ENCODE measurements at places on chromosomes 13 and 19.

GRCh38 chr13:34862716-34863115 is 79.4 kb upstream of the NBEA start:
- DNase-seq: no peak

DNA sequence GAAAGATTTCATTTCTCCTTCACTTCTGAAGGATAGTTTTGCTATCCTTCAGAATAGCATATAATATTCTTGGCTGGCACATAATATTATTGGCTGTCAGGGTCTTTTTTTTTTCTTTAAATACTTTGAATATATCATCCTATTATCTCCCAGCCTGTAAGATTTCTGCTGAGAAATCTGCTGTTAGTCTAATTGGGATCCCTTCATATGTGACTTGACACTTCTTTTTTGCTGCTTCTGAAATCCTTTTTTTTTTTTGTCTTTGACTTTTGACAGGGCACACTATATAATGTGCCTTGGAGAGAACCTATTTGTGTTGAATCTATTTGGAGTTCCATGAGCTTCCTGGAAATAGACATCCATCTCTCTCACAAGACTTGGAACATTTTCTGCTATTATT is 136.9 kb upstream of the UBL3 start:
- no peak for DNase-seq

GRCh38 chr19:4711211-4711610 is 12.4 kb downstream of the DPP9 start:
- DNase-seq: no peak

GRCh38 chr19:58579473-58580142 is 6.5 kb upstream of the MZF1 start:
- DNase-seq: no peak

GRCh38 chr13:74217811-74218210 is 83.6 kb upstream of the KLF12 start:
- DNase-seq: no peak

DNA sequence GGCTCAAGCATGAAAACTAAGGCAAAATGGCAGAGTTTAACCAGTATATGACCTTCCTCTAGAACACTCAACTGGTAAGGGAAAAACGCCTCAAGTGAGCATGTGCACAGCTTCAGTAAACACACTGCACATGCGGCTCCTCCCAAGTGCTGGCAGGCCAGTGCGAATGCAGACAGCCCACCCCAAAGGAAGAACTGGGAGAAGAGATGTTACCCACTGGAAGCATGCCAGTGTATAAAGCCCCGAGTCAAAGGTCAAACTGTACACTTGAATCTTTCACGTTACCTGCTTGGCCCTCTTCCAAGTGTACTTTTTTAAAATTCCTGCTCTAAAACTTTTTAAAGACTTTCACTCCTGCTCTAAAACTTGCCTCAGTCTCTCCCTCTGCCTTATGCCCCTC is 19.2 kb upstream of the RCBTB1 start:
- no peak for DNase-seq

GRCh38 chr19:12953799-12954611 is 3.0 kb downstream of the GADD45GIP1 start:
- DNase-seq: no peak

GRCh38 chr19:36771261-36772231 is 1.1 kb downstream of the ZNF850 start:
- no peak for DNase-seq

DNA sequence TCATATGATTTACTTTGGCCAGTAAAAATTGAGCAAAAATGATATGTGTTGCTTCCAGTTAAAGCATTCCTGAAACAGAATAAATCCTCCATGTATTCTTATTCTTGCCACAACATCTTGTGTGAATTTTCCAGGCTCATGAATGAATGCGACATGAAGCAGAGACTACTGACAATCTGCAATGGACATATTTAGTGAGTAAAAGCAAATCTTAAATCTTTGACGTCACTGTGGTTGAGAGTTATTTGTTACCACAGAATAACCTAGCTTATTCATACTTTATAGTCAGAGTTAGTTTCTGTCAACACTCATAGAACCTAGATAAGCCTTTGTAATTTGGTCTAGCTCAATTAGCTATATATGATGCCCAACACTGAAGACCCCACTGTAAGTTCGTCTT is 1443.1 kb downstream of the PCDH9 start:
- no peak for DNase-seq

GRCh38 chr13:20923272-20923671 is 20.7 kb upstream of the XPO4 start:
- no peak for DNase-seq

DNA sequence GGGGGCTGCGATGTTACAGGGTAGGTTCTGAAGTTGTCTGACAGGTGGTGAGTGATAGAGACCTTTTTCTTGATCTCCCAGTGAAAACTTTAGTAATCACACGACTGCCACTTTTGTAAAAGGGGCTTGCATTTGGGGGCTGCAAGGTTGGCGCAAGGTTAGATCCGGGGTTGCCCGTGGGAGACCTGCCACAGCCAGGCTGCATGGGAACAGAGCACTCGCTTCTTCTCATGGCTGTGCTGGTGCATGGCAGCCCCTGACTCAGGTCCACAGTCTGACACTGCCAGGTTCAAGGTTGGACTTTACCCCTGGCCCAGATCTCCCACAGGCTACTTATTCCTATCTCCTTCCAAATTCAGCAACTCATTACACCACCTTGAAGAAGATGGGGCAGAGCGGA is 1190.4 kb downstream of the UQCRFS1 start:
- DNase-seq: no peak

GRCh38 chr19:18417250-18418028 is 1.8 kb upstream of the SSBP4 start:
- DNase-seq: no peak

DNA sequence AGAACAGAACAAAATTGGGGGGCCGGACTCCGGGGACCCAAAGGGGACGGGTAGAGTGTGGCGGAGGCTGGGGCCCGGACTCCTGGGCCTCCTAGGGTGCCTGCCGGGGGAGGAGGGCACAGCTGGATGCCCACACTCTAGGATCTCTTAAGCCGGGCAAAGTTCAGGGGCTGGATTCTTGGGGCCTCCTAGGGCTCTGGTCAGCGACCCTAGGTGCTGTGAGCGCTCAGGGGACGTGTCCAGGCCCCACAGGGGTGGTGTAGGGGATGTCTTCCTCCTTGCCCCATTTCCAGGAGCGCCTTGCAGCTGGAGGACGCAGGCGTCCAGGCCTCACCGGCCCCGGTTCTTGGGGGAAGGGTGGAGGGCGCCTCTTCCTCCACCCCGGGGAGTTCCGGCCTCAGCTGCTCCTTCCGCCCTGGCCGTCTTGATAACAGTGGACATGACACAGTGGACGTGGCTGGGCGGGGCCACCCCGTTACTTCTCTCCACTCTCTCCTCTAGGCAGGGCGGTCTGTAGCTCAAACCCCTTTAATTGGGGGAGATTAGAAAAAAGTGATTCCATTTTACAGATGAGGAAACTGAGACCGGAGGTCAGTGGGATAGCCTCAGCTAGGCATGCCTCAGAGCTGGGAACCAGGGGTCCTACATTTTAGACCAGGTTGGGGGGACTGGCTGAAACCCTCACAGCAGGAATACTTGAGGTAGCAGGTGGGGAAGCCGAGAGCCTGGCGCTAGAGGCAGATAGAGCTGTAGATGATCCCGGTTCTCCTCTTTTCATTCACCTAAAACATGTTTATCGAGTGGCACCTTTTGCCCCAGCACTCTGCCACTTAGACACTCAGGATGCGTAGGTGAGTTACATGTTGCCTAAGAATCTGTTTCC is 705 bp downstream of the STXBP2 start:
- DNase-seq: no peak

DNA sequence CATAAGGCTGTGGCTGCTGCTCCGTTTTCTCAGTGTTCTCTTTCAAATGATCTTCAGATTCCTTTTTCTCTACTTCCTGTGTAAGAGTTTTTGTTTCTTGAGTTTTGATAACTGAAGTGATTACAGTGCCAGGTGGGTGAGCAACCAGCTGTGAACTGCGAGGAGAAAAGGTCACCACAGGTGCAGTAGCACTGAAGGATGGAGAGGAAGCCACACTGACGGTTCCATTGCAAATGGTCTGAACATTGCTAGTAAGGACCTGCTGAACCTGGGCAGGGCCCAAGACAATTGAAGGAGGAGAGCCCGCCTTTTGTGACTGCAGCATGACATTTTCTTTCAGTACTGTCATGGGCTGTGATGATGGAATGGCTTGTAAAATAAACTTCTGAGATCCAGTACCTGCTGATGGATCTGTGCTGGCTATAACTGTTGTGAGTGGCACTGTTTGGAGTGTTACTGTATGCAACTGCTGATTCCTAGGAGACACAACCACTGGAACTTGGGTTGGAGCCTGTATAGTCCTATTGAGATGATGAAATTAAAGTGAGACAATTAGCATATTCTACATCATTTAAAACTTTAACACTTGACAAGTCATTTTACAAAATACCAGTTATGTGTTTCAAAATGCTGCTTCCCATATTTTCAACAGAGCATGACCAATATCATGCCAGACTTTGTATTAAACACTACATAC is 85.5 kb downstream of the ELF1 start:
- DNase-seq: no peak

- DNase-seq: peak; percentile 87
Observed at GRCh38 chr19:10580979-10581631, 6.0 kb downstream of the AP1M2 start.

DNA sequence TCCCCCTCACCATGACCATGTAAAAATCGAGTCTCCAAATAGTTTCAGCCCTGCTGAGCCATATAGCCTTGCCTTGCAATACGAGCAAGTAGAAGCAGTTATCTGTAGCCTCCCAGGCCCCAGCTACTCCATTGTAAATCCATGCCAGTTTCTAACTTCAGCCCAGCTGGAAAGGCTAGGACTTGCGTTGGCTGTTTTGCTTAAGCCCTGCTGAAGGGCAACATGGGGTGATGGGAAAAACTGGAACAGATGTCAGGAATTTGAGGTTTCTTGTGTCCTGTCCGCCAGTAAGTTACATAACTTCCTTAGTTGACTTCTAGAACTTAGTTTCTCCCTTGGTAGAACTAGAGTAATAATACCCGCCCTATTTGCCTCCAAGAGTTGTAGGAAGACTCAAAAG is 216.0 kb upstream of the SERP2 start:
- no peak for DNase-seq

Data from T-helper 9 cell (primary cell).